Stimulated activated CD8-positive, alpha-beta memory T cell treated with anti-CD3 and anti-CD28 coated beads, Interleukin-4, amount 100 ng/mL, for 48 hours (primary cell): ENCODE measurements at places on chromosomes 2 and 18.
A peak's percentile ranks its signal among the peaks of the same experiment; 100 is the strongest.

GRCh38 chr18:38539371-38539770 is 973.8 kb upstream of the CELF4 start:
- no peak for DNase-seq

- no peak for DNase-seq
Observed at GRCh38 chr2:143175438-143175837, 46.2 kb downstream of the ARHGAP15 start.

DNA sequence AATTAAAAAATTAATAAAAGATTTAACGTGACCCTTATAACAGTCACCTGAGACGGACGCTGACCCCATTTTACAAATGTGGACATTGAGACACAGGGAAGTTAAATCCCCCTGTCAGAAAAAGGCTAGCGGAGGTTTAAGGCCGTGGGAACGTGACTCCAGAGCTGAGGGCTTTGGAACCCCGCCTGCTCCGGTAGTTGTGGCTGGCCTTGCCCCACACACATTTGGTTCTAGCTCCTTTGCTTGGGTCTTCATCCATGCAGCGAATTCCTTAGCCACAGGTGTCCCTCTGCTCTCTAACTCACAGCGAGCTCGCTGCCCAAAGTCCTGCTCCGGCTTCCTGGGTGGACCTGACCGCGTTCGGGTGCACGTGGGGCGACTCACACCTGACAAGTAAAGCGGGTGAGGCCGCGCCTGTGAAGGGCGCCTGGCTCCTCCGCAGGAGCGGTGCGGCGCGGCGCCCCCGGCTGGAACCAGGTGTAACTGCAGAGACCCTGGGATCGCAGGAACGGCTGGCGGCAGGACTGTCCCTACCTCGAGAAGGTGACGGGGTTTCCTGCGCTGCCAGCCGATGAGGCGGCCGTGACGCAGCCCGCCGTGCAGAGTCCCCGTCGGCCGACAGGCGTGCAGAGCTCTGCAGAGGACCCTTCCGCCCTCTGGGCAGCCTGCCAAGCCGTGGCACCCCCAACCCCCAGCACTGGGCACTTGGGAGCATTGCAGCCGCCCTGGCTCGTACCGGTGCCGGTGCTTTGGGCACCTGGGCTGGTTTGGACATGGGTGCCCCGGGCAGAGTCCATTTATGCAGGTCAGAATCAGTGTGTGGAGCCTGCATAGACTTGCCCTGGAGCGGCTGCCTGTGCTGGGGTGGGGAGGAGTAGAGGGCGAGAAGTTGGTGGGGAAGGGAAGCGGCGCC is 2.4 kb upstream of the PROC start:
- DNase-seq = peak; percentile 85

DNA sequence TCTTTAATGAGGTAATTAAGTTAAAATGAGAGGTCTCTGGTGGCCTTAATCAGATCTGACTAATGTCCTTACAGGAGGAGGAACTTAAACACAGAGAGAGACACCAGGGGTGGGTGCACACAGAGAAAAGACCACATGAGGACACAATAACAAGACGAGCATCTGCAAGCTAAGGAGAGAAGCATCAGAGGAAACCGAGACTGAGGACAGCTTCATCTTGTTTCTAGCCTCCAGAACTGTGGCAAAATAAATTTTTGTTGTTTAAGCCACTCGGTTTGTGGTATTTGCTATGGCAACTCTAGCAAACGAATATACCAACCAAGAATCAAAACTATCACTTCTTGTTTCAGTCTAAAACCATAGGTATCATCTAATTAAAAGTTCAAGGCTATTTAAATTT is 400.1 kb downstream of the PID1 start:
- no peak for DNase-seq

GRCh38 chr2:11502740-11503292 is 31.0 kb upstream of the GREB1 start:
- no peak for DNase-seq

- no peak for DNase-seq
Observed at GRCh38 chr2:9590641-9591040, 35.0 kb upstream of the ADAM17 start.

- no peak for DNase-seq
Observed at GRCh38 chr18:45019469-45019868, 338.8 kb downstream of the SETBP1 start.
